ENCODE measurements at places on chromosomes 12 and 14. TPM values are rescaled to one million over a fixed set of nuclear protein-coding genes. Genes with fewer than 3 reads are reported as not detected.

TPH2 gene
- polyA plus RNA-seq: 0.21 TPM

KLHL33 gene
- 0.38 TPM for polyA plus RNA-seq

SLC5A8 gene
- not detected for polyA plus RNA-seq

TSPAN11 gene
- polyA plus RNA-seq: 13.7 TPM

DYRK2 gene
- 22.4 TPM for polyA plus RNA-seq

VRTN gene
- polyA plus RNA-seq: not detected

PKP2 gene
- polyA plus RNA-seq: 5.9 TPM

STXBP6 gene
- polyA plus RNA-seq: 51.9 TPM

HOXC6 gene
- 2.2 TPM for polyA plus RNA-seq

ERP29 gene
- polyA plus RNA-seq: 136 TPM

OR6C2 gene
- polyA plus RNA-seq: not detected

RPS6KL1 gene
- polyA plus RNA-seq: 0.76 TPM

FOXN4 gene
- 1.5 TPM for polyA plus RNA-seq

DDX23 gene
- 111 TPM for polyA plus RNA-seq

MANSC4 gene
- 0.58 TPM for polyA plus RNA-seq

ADIPOR2 gene
- polyA plus RNA-seq: 42.2 TPM

TAS2R20 gene
- polyA plus RNA-seq: 3.0 TPM

SIX6 gene
- polyA plus RNA-seq: not detected

TAOK3 gene
- polyA plus RNA-seq: 46.2 TPM

A2ML1 gene
- 0.85 TPM for polyA plus RNA-seq

PDZRN4 gene
- 0.76 TPM for polyA plus RNA-seq

SLC35F4 gene
- 0.21 TPM for polyA plus RNA-seq

LRRC10 gene
- polyA plus RNA-seq: not detected

NFE2 gene
- 4.5 TPM for polyA plus RNA-seq
